ENCODE measurements at places on chromosomes 13 and 19.

DNA sequence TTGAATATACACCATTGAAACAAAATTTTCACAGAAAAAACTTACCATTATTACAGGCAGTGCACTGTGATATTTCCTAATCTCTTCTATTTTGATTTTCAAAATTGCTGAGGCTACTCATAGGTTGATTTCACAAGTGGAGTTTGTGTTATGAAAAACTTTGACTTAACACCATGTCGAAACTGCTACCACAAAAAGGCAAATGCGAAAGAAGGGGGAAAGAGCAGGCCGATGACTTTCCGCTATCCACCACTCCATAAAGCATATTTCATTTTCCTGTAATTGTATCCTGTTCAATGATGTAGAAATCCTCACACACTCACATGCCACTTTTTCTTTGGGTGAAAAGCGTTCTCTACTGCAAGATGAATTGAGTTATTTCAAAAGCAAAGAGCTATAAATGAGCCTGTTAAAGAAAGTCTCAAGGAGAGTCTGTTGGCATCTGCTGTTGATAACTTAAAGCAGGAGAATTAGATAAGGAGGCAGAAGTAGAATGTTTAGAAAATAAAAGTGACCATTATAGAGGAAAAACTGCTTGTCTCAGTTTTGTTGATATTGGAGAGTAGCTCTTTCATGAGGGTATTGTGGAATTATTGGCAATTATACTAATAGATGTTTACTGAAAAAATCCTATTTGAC, 18.8 kb downstream of the KL start:
- DNase-seq, result no peak

DNA sequence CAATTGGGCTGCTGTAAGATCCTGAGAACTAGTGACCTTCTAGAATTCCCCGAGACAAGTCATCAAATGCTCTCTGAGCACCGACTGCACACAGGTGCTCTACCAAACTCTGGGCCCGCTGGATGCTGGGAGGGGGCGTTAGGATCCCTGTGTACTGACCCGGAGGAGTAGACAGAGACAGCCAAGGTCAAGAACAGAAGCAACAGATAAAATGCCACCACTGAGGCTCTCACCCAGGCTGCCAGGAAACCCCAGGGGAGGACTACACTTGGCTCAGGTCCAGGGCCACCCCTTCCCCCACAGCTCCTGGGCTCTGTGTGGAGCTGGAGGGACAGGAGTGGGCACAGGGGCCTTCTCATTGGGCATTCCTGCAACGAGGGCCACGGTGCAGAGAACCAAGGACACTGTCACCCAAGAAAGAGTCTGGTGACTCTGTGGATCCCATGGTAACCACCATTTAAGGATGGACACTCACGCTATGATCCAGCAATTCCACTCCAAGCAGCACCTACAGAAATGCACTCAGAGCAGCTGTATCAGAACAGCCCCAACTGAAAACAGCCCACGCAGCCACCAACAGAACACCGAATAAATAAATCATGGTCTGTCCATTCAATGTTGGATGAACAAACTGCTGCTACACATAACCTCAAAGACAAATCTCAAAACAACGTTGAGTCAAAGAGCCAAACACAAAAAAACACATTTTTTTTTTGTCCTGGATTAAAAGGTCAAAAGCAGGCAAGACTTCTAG, 16.8 kb upstream of the SLC35E1 start:
- no peak for DNase-seq

- DNase-seq, result no peak
These were observed 611.1 kb downstream of the TBC1D4 start for GRCh38 chr13:74870865-74871264.

- DNase-seq, result no peak
These were observed 60.1 kb downstream of the RNASEH2B start for GRCh38 chr13:50969691-50970090.

GRCh38 chr13:22009500-22009899, 338.6 kb downstream of the FGF9 start:
- no peak for DNase-seq

GRCh38 chr19:15591796-15592195, 23.2 kb upstream of the CYP4F8 start:
- DNase-seq, result no peak

GRCh38 chr13:21663197-21663596, 7.7 kb upstream of the FGF9 start:
- no peak for DNase-seq

- DNase-seq, result no peak
These were observed 318.2 kb downstream of the MYO16 start for GRCh38 chr13:108947551-108948030.

- no peak for DNase-seq
These were observed 11.1 kb upstream of the ENOX1 start for GRCh38 chr13:43797869-43798268.

DNA sequence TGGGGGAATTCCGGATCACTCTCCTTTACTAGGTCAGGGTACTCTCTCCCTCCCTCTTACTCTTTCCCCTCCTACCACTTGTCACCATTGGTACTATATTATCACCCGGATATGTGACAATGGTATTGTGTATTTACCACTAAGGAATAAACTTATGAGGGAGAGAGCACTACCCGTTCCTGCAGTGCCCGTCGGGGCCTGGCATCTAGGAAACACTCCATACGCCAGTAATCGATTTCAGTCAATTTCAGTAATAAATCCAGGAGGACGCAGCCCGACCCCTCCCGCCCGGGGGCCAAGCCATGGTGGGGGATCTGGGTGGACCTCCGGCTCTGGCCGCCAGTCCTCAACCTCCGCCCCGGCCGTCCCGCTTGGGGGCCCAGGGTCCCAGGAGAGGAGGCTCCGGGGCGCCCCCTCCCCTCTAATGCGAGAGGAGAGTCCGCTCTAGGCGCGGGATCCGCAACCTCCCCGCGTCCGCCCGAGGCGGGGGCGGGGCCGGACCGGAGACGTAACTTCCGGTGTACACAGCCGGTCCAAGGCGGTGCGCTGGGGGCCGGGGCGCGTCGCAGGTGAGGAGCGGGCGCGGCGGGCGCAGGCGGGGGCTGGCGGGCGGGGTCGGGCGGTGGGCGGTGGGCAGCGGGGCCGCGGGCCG, at the start of gene GARRE1:
Gene GARRE1 (plus strand): TSS at position 509 of the 652 bp plus-strand sequence. CDS start 45,920 bp downstream, outside the sequence.
- peak; percentile 55 for DNase-seq

- no peak for DNase-seq
These were observed 41.5 kb upstream of the MEDAG start for GRCh38 chr13:30864433-30865122.

- no peak for DNase-seq
These were observed 73.7 kb downstream of the ERICH6B start for GRCh38 chr13:45541806-45542205.

DNA sequence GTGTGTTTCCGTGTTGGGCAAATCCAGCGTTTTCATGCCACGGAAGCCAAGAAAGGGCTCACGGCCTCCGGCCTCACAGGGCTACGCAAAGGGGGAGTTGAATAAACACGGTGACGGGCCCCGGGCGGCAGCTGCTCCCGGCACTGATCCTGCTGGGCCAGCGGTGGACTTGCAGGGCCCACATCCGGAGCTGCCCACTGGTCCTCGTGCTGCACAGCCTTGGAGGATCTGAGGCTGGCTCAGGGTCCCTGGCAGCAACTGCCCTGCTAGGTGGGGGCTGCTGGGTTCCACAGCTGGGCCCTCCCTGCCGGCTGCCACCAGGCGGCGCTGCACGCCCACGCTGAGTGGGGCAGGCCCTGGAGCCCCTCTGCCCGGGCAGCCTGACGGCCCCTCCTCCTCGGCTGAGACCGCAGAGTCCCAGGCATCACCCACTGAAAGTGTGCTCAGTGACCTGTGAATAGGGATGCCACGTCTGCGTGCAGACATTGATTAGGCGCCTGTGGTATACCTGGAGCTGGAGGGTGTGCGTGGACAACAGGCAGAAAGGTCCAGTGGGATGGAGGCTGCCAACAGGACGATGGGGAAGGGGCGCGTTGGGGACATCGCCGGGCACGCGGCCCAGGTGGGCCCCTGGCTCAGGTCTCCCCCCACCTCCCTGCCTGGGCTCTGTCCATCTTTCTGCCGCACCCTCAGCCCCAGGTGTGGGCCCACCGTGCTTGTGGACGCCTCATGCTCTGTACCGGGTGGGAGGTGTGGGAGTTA, 5.3 kb upstream of the HCN2 start:
- no peak for DNase-seq

- no peak for DNase-seq
These were observed 754 bp downstream of the MAMSTR start for GRCh38 chr19:48718711-48719231.

- DNase-seq, result no peak
These were observed 508.4 kb upstream of the MIR17HG start for GRCh38 chr13:90839061-90839460.

DNA sequence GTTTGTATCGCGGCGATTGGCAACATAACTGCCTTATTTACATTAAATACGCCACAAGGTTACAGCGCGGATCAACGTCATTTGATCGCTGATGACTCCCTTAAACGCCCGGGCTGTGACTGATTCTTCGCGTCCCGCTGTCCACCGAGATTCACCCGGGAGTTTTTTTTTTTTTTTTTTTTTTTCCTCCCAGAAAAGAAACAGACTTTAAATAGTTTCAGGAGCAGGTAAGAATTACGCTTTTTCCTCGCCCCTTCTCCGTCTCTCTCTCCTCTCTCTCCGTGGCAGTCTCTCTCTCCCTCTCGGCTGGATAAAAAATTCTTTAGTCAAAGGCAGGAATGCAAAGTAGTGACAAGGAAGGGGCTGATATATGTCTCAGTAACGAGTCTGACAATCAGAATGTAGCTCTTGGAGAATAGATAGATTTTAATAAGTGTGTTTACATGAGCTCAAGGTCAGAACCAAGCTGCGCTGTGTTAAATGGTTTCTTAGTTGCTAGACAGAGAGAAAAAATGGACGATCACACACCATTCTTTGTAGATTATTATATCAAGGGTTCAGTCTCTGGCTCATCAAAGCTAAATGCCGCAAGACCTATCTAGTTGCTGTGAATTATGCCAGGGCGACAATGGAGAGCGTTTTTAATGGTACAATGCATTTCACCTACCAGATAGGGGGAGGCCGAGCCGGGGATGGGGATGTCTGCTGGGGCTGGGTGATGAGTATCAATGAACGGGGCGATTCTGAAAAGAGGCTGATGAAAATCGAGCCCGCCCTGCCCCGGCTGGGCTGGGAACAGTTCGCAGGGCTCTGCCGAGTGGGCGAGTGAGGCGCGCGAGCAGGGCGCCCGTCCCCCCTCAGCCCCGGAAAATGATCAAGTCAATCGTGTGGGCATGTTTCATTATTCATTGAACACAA, 147.2 kb upstream of the ZNF536 start:
- DNase-seq, result no peak

DNA sequence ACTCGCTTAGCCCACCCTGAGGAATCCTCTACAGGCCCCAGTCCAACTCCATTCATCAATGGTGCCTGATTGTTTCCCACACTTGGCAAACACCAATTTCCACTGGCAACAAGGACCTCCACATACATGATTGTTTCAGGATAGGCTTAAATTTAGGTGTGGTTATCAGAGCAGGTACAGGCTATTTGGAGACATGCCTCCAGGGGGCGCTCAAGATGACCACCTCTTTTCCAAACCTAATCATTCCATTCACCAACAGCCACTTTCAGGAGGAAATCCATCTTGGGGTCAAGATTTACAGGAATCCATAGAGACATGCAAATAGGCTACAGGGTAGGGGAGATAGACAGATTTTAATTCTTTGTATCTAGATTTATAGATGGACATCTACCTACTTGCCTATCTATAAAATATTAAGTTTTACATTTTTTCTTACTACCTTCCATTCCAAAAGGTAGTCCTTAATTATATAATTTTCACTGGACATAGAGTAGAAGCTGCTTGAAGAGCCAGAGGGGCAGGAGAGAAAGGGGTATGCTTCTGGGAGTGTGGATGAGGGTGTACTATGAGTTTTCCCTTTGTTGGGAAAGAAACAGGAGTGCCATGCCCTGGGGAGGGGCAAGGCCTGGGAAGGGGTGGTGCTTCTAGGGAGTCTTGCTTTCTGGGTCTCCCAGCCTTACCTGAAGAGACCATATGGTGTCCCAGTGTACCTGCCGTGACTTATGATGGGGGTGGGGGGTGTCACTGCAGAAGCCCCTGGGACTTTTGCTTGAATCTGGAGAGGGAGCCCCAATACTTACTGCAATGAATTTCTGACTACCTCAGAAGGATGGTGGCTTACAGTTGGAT, 14.1 kb upstream of the PCDH8 start:
- DNase-seq, result no peak

- DNase-seq, result no peak
These were observed 79.5 kb upstream of the SERP2 start for GRCh38 chr13:44293908-44294735.

- no peak for DNase-seq
These were observed 879 bp upstream of the COX7A1 start for GRCh38 chr19:36153126-36153525.

DNA sequence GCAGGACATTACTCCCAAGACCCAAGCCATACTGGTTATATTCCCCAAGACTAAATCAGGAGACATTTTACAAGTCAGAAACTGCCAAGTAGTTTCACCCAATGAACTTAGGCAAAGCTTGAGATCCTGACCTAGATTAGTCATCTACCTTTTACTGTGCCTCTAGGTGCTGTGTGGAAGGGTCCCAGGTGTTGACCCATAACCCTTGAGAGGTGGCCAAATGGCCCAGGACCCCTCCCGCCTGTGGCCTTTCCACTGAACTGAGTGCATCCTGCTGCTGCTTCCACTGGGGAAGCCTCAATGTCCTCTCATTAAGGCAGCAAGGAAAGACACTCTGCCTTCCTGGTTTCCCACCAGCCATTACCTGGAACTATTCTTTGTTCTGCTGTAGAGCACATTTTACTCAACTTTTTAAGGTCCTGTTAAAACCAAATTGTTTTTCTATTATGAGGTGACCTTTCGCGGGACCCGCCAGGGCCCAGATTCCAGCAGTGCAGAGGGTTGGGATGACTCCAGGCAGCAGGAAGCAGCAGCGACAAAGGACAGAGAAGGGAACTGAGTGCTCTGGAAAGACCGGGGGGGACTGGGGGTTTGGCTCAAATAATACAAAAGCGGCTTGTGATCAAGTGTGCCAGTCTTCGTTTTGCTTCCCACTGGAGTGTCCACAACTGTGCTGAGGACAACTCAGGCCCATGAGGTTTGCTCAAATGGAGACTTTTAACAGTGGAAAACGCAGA, 27.1 kb downstream of the ANKRD10 start:
- no peak for DNase-seq

DNA sequence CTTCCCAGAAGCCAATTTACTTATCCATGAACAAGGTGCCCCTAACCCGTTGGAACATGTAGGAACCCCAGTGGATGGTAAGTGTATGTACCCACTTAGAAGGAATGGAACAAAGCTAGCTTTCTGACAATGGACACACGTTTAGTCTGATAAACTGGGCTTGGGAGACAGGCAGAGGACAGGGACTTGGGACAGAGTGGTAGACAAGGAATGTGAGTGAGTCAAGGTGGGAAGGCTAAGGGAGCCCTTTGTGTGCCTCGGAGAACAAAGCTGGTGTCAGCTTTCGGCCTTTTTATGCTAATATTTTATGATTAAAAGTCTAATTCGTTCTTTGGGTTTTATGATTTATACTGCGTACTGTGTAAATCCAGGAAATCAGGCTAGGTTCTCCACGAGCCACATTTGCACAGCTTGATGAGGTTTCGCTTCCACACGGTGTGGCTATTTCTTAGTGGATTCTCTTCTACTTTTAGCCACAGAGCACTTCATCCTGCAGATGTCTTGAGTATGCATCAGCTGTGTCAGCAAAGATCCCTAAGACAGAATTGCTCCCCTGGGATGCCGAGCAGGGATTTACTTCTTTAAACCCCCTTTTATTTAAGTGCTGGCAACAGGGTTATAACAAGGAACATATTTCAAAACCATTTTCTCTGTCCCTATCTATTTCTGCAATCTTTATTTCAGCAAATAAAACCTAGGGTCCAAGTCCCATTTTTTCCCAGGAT, 258.5 kb downstream of the DLEU7 start:
- DNase-seq, result no peak

- no peak for DNase-seq
These were observed 135.5 kb downstream of the ZAR1L start for GRCh38 chr13:32179708-32180107.
